ENCODE measurements at places on chromosomes 2 and 18.

GRCh38 chr2:126510960-126511359 is 145.0 kb upstream of the GYPC start:
- no peak for DNase-seq
- H3K27me3 ChIP-seq = no peaks in the 10 kb centered on the region
- H3K27ac ChIP-seq = no peak overlapping the region
- no peak overlapping the region for H3K4me3 ChIP-seq
- no peaks in the 10 kb centered on the region for H3K4me1 ChIP-seq
- H3K36me3 ChIP-seq = no peaks in the 10 kb centered on the region

DNA sequence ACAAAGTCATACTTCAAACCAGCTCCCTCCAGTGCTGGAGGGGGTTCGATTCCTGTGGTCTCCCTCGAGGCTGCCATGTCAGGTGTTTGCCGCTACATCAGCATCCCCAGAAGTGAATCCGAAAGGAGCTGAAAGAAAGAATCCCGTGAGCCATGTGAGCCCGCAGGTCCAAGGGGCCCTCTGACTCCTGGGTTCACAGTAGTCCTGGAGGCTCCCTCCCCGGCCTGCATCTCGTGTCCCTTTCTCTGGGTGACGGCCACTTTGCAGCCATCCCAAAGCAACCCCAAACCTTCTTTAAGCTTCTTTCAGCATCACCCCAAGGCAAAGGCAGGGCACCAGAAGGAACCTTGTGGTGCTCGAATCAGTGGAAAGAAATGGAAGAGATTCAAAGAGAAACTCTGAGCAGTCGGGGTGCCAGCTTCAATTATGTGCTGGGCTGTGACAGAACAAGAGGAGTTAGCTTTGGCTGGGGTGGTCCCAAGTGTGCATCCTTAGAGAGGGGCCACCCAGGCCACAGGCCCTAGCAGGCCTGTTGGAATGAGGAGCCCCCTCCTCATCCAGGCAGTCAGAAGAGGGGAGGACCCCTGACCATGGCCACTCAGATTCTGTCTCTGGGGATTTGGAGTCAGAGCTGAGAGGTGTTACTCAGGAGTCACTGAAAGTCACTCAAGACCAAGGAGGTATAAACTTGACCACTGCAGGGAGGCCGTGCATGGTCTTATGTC is 59.7 kb downstream of the CIB4 start:
- H3K4me1 ChIP-seq = peaks cover 11% of the 10 kb centered on the region
- H3K27ac ChIP-seq = no peak overlapping the region
- no peaks in the 10 kb centered on the region for H3K36me3 ChIP-seq
- no peak for DNase-seq

- peak overlapping the region; percentile 41 for H3K4me3 ChIP-seq
- no peaks in the 10 kb centered on the region for H3K36me3 ChIP-seq
- peak; percentile 81 for DNase-seq
- peaks cover 61% of the 10 kb centered on the region for H3K4me1 ChIP-seq
- peak overlapping the region; percentile 72 for H3K27ac ChIP-seq
Measured at GRCh38 chr2:36701391-36701795, 4.9 kb downstream of the VIT start.

DNA sequence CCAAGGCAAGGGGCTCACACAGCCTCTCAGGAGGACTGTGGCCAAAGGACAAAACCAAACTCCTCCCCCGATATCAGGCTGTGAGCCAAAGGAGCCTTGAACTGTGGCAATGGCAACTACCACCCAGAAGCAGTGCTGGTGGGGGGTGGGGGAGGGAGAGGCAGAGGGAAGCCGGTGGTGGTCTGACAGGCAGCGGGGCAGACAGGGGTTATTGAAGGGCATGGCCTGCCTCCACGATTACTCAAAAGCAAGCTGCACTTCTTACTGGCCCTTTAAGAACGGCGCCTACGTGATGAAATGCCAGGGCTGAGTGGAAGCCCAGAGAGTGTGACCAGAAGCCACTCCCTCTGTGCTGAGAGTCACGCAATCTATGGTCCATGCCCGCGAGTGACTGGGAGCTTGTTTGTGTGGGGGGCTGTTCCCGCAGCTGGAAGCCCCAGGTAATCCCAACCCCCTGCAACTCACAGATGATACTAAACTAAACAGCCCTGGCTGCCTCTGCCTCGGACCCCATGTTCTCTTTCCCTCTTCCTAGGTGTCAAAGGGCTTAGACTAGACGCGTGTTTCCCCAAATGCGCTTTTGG is 128.2 kb upstream of the CXCR4 start:
- no peaks in the 10 kb centered on the region for H3K27me3 ChIP-seq
- no peak overlapping the region for H3K4me3 ChIP-seq
- no peaks in the 10 kb centered on the region for H3K36me3 ChIP-seq
- no peak overlapping the region for H3K27ac ChIP-seq
